ENCODE measurements at places on chromosomes 7 and 10. TPM values are rescaled to one million over a fixed set of nuclear protein-coding genes. Genes with fewer than 3 reads are reported as not detected.

Gene FAM25G
- polyA plus RNA-seq, result 0.36 TPM

Gene SFR1
- 12.0 TPM for polyA plus RNA-seq

Gene HGF
- not detected for polyA plus RNA-seq

Gene COL17A1
- polyA plus RNA-seq, result 1,615 TPM

Gene C10orf67
- 0.18 TPM for polyA plus RNA-seq

Gene SDHAF3
- polyA plus RNA-seq, result 18.6 TPM

Gene GPR26
- not detected for polyA plus RNA-seq

Gene EIF4H
- polyA plus RNA-seq, result 274 TPM
